CD4-positive, alpha-beta T cell treated with Interleukin-2 at 100 ng/mL for 4 hours (primary cell): ENCODE measurements at places on chromosomes 1 and 21.
A peak's percentile ranks its signal among the peaks of the same experiment; 100 is the strongest.

DNA sequence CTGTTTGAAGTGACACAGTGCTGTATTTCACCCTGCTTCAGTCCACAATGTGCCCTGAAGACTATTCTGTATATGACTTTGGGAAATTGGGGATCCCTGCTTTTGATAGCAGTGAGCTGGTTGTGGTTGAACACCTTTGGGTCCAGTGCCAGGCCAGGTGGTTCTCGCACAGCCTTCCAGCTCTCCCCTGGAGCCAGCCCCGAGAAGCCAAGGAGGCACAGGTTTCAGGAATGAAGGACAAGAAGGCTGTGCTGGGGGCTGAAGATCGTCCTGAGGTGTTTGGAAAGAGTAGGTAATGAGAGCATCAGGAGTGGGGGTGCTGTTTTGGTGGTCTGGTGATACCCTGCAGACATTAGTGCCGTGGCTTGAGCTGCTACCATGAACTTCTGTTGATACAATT lies 131.4 kb upstream of the COL6A1 start:
- no peak for DNase-seq

DNA sequence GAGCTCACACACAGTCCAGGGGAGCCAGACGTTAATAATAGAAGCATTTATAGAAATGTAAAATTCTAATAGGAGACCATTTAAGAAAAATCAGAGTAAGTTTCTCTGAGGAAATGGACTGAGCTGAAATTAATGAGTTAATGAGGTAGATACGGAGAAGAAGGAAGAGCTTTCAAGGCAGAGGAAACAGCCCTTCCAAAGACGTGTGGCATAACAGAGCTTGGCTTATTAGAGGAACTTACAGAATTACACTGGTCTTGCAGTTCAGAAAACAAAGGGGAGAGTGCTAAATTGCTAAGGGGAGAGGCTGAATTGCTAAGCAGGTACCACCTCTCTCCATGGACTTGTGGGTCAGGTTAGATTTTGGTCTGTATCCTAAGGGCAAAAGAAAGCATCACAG lies 8.2 kb upstream of the PIGK start:
- DNase-seq: no peak

DNA sequence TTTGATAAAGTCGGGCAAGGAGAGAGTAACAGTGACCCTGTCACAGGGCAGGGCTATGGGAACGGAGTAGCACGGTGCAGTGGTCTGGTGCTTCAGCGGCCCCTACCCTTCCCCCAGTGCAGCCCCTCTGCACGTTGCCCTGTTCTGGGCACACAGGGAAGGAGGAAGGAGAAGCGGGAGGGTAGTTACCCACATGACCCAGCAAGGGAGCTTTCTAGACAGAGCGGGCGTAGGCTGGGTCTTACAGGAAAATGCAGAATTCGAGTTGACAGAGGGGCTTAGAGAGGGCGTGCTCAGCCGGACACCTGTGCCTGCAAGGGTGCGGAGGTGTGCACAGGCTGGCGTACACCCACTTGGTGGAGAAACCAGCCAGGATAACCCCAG lies 341.2 kb downstream of the NPHP4 start:
- no peak for DNase-seq

- no peak for DNase-seq
These were observed 23.6 kb downstream of the GADD45A start for GRCh38 chr1:67708606-67709005.

- no peak for DNase-seq
These were observed 15.7 kb downstream of the IFI6 start for GRCh38 chr1:27656157-27656893.

GRCh38 chr1:41791667-41792484 lies 126.8 kb downstream of the HIVEP3 start:
- DNase-seq: peak; percentile 27

DNA sequence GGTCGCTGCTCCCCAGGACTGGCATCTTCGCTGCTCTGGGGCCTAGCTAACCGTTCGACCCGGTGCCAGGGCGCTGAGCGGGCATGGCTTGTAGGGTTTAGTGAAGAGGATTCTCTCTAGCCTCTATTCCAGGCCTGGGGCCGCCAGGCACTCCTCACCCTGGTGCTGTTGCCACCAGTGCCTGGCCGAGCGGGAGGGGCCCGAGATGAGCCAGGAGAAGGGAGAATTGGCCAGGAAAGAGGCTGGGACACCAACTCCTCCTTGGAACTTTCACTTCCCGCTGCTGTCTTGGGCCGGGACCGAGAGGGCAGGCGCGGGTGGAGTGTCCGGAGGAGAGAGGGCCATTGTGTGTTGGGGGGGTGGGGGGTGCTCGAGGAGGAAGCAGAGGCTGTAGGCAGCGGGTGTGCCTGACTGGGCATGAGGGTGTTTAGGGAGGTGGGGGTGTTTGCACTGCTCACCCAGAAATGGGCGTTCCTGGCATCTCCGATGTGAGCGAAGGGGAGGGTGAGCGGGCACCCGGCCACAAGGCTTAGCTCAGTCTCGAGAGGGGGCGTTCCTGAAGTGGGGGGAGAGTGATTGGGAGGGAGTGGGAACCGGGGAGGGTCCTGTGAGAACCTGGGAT lies 772 bp downstream of the ADAM15 start:
- DNase-seq: peak; percentile 46

DNA sequence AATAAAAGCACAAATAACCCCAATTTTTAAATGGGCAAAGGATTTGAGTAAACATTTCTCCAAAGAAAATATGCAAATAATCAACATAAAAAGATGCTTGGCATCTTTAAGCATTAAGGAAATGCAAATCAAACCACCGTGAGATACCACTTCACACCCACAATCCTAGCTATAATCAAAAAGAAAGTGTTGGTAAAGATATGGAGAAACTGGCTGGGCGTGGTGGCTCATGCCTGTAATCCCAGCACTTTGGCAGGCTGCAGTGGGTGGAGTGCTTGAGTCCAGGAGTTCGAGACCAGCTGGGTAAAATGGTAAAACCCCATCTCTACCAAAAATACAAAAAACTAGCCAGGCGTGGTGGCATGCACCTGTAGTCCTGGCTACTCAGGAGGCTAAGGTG lies 16.9 kb downstream of the ARHGEF11 start:
- no peak for DNase-seq

- DNase-seq: no peak
These were observed 33.6 kb downstream of the TP73 start for GRCh38 chr1:3685906-3686305.

DNA sequence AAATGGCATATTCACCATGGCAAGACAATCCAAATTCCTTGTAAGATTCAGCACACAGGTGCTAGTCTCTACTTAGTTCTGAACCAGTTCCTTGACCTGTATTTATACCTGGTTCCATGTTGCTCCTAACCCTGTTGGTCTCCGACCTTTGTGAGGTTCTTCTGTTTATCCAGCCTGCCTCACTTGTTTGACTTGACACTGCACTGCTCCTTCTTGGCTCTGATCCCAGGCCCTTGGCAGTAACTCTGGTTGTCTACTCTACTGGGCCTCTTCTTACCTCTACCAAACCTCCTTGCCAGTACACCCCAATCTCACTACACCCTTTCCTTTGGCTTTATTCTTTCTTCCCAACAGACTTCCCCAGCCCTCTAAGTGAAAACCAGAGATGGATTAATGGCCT lies 419.4 kb upstream of the USP24 start:
- no peak for DNase-seq

- no peak for DNase-seq
These were observed 18.2 kb downstream of the CTH start for GRCh38 chr1:70429219-70429618.

- no peak for DNase-seq
These were observed 12.8 kb downstream of the PROK1 start for GRCh38 chr1:110463725-110464124.

DNA sequence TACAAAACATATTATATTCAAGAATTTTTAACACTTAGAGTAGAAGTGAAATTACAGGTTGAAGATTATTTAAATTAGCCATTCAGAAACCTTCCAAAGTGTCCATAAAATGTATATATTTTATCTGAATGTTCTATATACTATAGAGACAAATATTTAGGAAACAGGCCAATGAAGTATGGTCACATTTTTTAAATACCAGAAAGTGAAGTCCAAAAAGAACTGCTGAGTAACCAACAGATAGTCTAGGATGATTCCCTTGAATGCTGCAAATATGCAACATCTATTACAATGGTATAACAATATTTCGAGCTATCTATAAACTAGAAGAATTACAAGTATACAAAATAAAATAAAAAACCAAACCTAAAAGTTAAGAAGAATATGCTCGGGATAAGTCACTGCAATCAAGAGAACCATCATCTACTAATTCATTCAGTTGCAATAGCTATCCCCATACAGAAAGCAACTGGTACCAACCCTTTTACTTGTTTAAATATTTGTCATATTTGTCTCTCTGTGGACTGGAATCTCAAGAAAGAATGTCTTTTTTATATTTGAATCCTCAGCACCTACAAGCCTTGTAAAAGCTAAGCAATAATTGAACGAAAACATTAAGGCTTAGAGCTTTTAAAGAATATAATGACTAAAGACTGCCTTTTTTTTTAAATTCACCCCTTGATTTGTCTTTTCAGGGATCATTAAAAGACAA lies 8.1 kb downstream of the ODF2L start:
- no peak for DNase-seq

DNA sequence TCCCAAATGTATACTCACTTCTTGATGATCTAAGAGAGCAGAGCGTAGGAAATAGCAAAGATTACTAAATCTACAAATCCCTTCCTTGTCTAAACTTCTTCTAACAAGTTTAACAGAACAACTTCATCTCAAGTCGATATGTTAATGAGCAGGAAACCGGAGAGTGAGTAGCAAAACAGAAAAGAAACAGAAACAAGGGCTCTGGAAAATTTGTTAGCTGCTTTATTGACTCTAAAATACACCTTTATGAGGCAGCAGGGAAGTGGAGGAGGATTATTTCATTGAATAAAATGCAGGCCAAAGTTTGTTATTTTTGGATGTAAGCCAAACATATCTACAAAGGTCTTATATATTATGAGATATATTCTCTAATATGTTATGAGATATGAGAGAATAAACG lies 192.4 kb downstream of the LRRIQ3 start:
- DNase-seq: no peak

GRCh38 chr1:226482975-226483700 lies 65.4 kb upstream of the STUM start:
- DNase-seq: no peak

GRCh38 chr21:32719085-32719484 lies 8.7 kb downstream of the SYNJ1 start:
- DNase-seq: no peak

DNA sequence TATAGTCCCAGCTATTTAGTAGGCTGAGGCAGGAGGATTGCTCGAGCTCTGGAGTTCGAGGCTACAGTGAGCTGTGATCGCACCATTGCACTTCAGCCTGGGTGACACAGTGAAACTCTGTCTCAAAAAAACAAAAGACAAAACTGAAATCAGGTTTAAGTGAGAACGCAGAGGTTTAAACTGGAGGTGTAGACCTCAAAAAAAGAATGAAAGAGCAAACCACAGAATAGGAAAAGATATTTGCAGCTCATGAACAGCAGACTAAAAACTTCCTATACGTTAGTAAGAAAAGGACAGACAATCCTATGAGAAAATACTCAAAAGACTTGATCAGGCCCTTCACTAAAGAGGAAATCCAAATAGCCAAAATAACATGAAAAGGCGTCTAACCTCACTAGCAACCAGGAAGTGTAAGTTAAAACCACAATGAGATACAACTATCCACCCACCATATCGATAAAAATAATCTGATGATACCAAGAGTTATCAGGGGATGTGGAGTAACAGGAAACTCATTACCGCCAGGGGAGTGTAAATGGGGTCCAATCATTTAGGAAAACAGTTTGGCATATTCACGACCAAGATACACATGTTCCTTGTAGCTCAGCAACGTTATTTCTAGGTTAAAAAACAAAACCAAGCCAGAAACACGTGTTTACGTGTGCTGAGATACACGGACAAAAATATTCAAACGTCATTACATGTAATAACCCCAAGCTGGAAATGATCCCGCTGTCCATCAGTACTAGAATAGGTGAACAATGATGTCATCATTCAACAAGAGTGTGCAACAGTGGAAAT lies 9.8 kb downstream of the TNFRSF9 start:
- peak; percentile 42 for DNase-seq

GRCh38 chr1:69438056-69438795 lies 129.5 kb upstream of the LRRC7 start:
- no peak for DNase-seq
